Activated T-cell treated with anti-CD3 and anti-CD28 coated beads for 24 hours (primary cell): ENCODE measurements at places on chromosomes 6 and 20.

DNA sequence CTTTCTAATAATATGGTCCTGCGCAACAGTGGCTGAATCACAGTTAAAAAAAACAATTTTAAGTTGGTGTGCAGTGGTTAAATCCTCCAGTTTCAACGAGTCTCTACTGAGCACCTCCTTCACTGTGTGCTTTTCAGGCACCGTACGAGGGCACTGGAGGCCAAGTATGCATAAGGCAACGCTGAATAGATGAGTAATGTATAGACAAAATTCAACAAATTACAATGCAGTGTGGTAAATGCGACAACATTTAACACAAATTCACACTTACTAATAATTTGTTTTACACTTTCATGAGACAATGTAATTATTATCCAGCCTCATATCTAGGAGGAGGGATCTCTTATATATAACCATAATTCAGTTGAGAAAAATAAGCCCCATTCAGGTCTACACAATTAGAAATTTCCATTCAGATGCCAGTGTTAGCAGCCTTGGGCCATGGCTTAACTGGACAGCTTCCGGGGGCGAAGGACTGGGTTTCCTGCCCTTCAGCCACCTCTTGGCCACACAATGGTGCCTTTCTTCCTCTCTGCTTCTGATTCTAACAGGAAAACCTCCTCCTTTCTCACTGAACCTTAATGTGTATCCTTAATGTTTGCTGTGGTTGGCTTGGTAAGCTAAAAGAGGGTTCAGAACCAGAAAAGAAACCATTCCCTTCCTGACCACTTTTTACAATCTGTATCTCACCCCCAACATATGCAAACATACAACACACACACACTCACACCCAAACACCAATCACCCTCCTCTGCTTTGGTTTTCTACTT is 51.9 kb downstream of the B4GALT5 start:
- DNase-seq: no peak

GRCh38 chr20:38859070-38859690 is 53.7 kb downstream of the PPP1R16B start:
- DNase-seq: no peak

DNA sequence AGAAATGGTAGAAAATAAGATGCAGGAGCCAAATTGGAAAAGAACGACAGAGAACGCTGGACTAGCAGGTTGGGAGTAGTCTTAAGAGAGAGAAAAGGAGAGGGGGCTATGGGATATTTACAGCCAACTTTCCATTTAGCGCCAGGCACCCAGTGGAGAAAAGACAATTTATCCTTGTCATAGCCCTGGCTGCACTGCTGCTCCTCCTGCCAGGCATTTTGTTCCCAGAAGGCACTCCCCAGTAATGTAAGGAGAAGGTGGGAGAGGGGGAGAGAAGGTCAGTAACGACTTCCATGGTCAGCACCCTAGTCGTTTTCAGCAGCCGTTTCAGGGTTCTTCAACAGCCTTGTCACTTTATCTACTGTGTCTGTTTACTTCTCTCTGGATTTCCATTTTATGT is 159.0 kb downstream of the TRMT11 start:
- no peak for DNase-seq

GRCh38 chr6:124879992-124880355 is 82.3 kb upstream of the RNF217 start:
- DNase-seq: no peak

DNA sequence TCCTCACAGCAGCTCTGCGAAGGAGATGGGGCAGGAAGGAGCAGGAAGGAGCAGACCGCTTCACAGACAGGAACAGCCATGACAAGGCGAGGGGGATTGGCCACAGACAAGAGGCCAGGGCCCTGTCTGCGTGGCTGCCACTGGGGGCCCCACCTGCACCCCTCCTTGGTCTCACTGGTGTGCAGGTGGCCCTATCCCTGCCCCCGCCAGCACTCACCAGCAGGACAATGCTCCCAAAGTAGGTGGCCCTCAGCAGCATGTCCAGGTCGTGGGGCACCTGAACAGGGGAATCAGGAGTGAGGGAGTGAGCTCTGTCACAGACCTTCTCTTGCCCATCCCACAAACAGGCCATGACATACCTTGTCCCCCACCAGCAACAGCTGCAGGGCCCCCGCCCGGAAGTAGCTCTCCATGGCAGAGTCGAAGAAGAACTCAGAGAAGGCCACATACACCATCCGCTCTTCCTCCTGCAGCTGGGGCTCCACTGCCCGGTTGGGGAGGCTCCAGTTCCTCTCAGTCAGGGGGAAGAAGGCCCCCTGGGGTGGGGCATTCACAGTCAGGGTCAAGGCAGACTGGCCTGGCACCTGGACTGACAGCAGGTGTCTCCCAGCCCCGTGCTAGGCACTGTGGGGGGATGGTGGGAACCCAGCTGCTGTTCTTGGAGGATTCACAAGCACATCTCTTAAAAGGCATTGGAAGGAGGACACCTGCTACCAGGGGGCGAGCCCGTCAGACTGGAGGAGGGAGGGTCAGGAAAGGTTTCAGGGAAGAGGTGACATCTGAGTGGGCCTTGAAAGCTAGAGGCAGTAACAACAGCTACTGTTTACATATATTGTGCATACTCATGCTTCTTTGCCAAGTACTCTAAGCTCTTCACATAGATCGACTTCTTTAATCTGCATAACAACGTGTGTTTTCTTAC is 7.1 kb downstream of the PLTP start:
- DNase-seq: no peak
